NCI-H1092 treated with DMSO at 0.1 percent for 48 hours (cell line): ENCODE measurements at places on chromosomes 5 and 9.

- DNase-seq = no peak
Measured at GRCh38 chr5:137580030-137580429, 80.9 kb upstream of the SPOCK1 start.

DNA sequence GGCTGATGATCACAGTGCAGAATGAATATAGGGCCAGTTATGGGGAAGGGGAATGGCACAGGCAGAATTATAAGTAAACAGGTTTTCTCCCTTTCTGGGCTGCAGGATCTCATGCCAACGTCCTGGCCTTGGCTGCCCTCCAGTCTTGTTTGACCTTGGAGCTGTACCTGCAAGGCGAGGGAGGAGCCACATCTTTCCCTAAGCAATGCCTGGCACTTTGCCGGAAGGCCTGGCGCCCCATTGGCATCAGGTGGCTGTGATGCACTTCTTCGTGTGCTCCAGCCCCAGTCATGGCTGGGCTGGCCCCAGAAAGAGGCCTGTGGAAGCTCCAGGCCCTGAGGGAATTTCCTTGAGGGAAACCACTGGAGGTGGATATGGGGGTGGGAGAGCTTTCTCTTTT lies 16.7 kb upstream of the IQGAP2 start:
- no peak for DNase-seq

GRCh38 chr9:19232823-19233194 lies 2.3 kb downstream of the DENND4C start:
- DNase-seq = peak; percentile 72

DNA sequence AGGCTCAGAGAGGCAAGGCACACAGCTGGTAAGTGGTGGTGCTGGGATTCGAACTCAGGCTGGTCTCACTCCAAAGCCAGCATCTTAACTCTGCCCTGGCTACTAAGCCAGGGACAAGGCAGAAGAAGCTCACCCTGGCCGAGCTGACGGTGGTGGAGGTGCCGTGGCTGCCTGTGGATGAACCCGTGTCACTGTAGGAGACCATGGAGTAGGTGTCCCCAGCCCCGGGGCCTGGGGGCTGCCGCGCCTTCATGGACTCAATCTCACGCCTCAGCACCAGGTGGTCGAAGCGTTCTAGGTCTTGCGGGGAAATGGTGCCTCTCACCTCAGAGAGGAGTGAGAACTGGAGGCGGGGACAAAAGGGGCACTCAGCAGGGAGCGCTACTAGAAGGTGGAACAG lies 35.4 kb upstream of the AKNA start:
- no peak for DNase-seq

DNA sequence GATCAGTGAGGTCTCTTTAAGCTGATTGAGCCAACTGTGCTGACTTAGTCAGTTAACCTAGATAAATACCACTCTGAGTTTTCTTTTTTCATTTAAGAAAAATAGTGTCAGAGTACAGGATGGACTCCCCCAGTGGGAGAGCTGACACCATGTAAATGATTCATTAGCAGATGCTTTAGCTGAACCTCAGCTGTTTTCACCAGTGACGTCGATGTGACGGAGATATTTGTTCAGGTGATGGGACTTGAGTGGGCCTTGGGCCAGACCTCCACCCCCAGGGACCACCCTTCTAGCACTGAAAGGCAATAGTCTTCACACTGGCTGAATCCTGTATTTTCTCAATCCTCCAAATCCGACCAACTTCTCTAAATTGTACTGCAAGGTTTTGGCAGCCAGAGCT lies 196.1 kb downstream of the GAS1 start:
- DNase-seq = no peak

DNA sequence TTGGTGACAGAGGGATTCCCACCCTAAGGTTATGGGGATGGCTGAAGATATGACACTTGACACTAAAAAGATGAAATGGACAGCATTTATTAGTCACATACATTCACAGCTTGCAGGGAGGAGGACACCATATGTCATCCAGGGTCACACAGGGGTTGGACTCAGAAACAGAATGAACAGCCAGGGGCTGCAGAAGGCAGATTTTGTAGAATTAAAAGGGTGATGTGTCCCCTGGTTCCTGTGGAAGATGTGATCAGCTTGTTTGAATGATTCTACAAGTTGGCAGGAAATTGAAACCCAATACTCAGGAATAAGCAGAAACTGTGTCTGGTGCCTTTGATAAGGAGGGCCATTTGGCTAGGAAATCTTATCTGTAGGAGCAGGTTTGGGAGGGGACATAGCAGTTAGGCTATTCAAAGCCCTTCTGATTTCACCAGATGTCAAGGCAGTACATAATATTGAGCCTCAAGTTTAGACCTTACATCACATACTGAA lies 102.3 kb upstream of the GRIN3A start:
- no peak for DNase-seq

GRCh38 chr9:122498883-122499288 lies 11.7 kb upstream of the OR1J2 start:
- DNase-seq = peak; percentile 17

GRCh38 chr5:122434205-122434970 lies 122.4 kb downstream of the SNCAIP start:
- peak; percentile 1 for DNase-seq

GRCh38 chr5:10876006-10876744 lies 115.1 kb upstream of the DAP start:
- DNase-seq = no peak

DNA sequence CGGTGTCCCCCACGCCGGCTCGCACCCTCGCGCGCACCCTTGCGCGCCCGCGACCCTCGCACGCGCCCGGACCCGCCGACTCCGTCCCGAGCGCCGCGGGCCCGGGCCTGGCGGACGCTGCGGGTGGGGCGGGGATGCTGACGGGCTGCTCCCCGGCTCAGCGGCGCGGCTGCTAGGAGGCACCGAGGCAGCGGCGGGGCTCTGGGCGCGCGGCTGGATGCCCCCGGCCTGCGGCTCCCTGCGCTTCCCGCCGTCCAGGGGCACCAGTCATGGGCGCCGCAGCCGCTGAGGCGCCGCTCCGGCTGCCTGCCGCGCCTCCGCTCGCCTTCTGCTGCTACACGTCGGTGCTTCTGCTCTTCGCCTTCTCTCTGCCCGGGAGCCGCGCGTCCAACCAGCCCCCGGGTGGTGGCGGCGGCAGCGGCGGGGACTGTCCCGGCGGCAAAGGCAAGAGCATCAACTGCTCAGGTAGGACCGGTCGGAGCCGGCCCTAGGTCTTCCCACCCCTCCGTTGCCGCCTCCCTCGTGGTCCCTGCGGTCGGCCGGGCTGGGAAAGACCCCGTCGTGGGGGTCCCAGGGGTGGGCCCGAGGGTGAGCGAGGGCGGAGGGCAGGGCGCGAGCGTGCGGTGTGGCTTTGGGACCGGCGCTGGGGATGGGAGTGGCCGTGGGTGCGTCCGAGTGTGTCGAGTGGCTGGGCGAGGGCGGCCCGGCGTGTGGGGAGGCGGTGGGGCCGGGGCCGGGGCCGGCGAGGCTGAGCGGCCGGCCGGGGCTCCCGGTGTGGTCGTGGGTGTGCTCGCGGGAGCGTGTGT lies 530 bp downstream of the TMEFF1 start:
- peak; percentile 51 for DNase-seq

DNA sequence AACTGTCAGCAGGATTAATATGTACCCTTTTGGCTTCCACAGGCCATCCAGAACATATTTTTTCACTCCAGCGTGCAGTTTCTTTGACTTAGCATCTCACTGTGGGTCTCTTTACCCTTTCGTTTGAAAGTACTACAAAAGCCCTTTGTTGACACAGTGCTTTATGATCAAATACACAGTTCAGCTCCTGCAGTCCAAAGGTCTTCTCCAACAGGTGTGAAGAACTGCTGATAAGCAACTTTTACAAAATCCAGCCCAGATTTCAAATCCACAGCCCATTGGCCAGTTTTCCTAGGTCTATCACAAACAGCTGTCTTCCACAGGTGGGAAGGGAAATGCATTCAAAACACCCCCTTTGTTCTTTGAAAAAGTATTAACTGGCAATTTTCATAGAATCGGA lies 54.8 kb downstream of the MYO10 start:
- no peak for DNase-seq

DNA sequence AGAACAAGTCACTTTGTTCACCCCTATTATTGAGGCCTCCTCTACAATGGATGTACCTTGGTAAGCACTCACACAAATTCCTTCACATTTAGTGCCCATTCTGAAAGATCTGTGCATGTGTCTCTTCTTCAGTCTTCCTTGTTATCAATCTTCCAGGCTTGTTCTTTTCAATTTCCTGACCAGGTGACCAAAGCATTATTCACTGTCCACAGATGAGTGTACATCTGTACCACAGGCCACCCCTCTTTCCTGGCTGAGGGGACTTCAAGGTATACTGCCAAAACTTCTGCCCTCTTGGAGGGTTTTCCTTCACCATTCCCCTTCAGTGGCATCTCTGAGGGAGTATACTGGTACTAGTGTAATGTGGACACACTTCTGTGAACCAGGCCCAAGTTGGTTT lies 25.5 kb upstream of the STOM start:
- no peak for DNase-seq

GRCh38 chr5:57207681-57208080 lies 33.8 kb downstream of the GPBP1 start:
- no peak for DNase-seq

- no peak for DNase-seq
Measured at GRCh38 chr5:124383693-124384092, 362.7 kb downstream of the ZNF608 start.

GRCh38 chr9:13896922-13897835 lies 416.8 kb downstream of the NFIB start:
- no peak for DNase-seq

GRCh38 chr9:134283111-134283515 lies 43.1 kb upstream of the RXRA start:
- peak; percentile 89 for DNase-seq

GRCh38 chr5:167816354-167816753 lies 475.1 kb upstream of the WWC1 start:
- DNase-seq = no peak

GRCh38 chr5:141485321-141486055 lies 658 bp downstream of the PCDHGC4 start:
- DNase-seq = no peak

- DNase-seq = no peak
Measured at GRCh38 chr5:134000696-134001453, 3.9 kb downstream of the VDAC1 start.

- DNase-seq = no peak
Measured at GRCh38 chr9:93086447-93087224, 9.4 kb upstream of the CARD19 start.

DNA sequence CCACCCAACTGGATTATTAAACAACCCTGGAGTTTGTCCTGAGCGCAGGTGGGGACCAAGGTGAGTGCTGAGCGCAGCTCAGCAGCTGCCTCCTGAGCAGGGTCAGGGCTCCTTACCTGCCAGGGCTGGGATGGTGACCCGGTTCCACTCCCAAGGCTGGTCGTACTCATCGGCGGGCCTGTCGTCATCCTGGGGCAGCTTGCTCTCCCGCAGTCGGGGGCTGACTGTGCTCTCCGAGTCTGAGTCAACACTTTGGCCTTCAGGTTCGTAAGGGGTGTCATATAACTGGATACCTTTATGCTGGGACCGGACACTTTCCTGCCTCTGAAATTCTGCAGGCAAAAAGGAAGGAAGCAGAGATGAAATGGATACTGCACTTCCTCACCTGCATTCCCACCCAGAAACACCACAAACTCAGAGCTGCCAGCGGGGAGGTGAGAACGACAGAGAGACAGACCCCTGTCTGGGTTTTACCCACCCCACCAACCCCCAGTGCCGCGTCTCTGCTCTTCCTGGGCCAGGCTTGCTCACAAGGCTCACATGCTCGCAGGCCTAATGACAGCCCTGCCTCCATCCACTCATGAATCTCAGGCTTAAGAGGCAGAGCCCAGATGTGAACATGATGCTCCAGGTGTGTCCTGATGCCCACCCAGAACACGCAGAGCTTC lies 70.7 kb upstream of the SLC25A51 start:
- DNase-seq = no peak

DNA sequence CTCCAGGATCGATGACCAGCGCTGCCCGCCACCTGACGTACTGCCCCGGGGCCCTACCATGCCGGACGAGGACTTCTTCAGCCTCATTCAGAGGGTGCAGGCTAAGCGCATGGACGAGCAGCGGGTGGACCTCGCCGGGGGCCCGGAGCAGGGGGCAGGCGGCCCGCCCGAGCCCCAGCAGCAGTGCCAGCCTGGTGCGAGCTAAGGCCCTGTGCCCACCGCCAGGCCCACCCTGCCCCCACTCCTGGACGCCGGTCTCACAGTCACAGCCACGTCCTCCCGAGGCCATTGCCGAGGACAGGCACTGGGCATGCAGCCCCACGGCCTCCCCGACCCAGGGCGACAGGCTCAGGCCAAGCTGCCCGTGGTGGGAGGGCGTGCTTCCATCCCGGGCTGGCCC lies 5.5 kb downstream of the DNLZ start:
- DNase-seq = no peak

- no peak for DNase-seq
Measured at GRCh38 chr5:168613996-168614395, 34.8 kb upstream of the PANK3 start.

- no peak for DNase-seq
Measured at GRCh38 chr5:167063116-167063515, 1228.3 kb upstream of the WWC1 start.

DNA sequence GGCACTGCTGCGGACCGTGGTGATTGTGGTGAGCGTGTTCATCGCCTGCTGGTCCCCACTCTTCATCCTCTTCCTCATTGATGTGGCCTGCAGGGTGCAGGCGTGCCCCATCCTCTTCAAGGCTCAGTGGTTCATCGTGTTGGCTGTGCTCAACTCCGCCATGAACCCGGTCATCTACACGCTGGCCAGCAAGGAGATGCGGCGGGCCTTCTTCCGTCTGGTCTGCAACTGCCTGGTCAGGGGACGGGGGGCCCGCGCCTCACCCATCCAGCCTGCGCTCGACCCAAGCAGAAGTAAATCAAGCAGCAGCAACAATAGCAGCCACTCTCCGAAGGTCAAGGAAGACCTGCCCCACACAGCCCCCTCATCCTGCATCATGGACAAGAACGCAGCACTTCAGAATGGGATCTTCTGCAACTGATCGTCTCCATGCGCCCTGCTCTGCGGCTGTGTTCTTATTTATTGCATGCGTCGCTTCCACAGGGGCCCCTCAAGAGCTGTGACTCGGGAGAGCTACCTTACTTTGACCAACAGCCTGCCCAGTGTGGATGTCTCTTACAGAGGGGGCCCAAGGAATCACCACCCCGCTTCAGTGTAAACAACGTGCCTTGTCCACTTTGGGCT lies 10.8 kb downstream of the S1PR3 start:
- DNase-seq = no peak

DNA sequence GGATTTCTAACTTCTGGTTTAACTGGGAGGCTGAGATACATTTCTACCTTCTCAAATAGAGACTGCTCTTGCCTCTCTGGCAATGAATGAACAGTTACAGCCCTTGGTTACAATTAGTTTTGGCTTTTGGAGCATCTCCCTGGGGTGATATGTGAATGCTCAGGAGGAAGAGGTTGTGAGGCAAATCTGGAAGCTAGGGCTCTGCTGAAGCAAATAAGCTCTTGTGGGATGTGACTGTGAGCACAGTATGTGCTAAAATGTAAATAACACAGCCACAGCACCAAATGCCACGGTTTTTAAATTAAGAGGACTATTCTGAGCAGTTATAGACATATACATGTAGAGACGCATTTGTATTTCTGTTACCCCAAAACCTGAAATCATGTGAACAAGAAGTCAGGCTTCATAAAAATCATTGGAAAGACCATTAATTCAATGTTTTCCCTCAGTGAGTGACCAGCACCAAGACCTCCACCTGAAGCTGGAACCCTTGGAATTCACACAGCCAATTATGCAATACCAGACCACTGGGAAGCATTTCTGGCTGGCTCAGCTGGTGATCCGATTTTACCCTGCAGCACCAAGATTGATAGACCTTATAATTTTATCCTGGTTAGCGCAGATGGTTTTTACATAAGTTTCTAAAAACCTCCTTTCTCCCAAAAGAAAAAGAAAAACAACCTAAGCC lies 3.0 kb upstream of the SLC44A1 start:
- DNase-seq = no peak
